ENCODE measurements at places on chromosomes 1 and 21.

DNA sequence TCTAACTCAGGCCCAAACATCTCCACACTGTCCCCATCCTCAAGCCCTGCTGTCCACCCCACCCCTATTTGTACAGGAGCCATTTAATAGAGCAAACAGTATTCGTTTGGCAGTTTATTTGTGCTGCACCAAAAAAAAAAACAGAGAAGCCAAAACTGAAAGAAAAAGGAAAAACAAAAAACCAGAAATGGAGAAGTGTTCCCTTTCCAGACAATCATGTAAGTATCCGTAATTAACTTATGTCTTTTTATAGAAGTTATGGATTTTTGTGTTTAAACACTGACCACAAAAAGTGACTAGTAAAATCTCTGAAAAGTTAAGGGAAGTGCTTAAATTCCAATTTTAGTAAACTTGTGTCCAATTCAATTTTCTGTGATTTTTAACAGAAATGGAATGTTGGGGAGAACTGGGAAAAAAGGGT is 40.4 kb upstream of the ZBTB18 start:
- DNase-seq, result no peak

DNA sequence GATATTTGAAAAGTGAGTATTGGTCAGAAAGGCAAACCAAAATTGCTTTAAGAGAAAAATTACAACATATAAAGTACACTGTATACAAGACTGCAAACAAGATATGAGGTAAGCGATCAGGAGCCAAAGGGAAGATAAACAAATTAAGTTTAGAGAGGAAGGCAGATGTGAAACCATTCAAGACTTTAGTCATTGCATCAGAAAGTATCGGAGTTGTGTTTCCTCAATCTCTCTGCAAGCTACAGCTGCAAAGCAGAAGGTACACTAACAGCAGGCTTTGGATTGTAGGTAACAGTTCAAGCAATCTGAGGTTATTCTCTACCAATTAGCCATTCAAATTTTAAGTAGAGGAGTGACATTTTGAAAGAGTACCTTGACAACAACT is 21.3 kb upstream of the TLCD4 start:
- no peak for DNase-seq

DNA sequence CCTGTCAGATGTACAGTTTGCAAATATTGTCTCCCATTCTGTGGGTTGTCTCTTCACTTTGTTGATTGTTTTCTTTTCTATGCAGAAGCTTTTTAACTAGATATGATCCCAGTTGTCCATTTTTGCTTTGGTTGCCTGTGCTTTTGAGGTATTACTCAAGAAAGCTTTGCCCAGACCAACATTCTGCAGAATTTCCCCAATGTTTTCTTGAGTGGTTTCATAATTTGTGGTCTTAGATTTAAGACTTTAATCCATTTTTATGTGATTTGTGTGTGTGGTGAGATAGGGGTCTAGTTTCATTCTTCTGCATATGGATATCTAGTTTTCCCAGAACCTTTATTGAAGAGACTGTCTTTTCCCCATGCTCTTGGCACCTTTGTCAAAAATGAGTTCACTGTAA is 116.9 kb downstream of the DUSP10 start:
- DNase-seq, result no peak

DNA sequence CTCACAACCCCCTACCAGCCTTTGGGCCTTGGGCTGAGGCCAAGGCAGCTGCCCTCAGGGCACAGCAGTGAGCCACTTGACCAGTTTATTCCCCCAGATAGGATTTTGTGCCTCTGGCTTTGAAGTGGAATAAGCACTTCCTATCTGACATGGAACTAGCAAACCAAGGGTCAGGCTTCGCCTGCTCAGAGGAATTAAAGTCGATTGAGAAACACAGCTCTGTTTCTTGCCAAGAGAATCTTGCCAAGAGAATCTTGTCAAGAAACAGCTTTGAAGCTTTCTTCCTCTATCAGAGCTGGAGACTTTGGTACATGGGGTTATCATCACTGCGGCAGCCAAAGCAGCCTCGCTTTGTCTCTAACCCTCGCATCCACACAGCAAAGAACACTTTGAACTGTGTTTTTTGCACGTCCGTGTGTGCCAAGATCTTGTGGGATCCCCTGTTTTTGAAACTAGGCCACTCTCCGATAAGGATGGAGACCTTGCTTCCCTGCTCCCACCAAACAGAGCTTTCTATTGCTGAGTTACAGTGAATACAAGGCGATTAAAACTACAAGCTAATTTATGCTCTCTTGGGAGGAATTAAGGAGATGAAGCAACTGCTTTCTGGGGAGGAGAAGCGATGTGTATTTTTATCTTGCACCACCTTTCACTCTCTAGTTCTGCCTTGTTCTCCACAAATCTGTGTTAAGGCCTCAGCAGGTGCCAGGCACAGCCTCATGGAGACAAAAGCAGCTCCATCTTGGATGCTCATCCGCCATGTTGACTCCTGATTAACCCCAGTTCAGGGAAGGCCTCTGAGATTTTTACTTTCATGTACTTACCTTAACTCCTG is 67.3 kb downstream of the RHOU start:
- DNase-seq, result no peak

GRCh38 chr1:248926401-248927182 is 20.6 kb downstream of the PGBD2 start:
- DNase-seq, result no peak

- no peak for DNase-seq
Observed at GRCh38 chr1:186418503-186418902, 42.4 kb downstream of the PDC start.

DNA sequence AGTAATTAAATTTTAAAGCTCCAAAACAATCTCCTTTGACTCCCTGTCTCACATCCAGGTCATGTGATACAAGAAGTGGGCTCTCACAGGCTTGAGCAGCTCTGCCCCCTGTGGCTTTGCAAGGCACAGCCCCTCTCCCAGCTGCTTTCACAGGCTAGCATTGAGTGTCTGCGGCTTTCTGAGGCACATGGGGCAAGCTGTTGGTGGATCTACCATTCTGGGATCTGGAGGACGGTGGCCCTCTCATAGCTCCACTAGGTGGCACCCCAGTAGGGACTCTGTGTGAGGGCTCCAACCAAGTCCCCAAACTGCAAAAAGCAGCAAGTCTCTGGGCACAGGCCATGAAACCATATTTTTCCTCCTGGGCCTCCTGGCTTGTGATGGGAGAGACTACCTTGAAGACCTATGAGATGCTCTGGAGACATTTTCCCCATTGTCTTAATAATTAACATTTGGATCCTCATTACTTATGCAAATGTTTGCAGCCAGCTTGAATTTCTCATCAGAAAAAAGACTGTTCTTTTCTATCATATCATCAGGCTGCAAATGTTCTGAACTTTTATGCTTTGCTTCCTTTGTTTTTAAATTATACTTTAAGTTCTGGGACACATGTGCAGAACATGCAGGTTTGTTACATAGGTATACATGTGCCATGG is 554.1 kb upstream of the OLFM3 start:
- DNase-seq, result no peak

- no peak for DNase-seq
Observed at GRCh38 chr1:192088496-192088895, 69.8 kb upstream of the RGS18 start.

DNA sequence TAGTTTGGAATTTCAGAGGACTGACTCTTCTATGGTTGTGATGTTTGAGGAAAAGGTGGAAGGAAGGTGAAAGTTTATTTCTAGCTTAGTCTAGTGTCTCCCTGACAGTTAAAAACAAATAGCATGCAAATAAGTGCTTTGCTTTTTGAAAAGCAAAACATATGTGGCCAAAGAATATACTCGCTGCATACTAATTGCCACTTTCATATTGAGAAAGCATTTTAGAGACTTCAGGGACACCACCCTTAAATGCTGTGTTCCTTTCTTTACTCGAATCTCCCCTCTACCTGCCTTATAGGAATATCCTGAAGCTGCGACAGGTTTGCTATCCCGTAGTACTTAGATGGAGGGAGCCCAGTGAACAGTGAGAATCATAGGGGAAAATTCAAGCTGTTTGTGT is 23.2 kb downstream of the GLUL start:
- DNase-seq, result no peak

DNA sequence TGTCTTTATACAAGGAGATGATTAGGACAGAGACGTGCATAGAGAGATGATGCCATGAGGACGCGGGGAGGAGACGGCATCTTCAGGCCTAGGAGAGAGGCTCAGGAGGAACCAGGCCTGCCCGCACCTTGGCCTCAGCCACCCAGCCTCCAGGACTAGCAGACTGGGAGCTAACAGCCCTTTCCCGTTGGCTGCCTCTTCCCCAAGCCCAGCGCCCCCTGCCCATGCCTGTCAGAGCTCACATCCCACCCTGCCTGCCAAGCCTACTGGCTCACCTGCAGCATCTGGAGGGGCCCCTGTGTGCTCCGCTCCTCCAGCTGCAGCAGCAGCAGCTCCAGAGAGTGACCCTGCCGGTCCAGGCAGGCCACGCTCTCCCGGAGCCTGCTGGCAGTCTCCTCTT is 4.0 kb upstream of the TRIM11 start:
- DNase-seq, result no peak

GRCh38 chr21:43719748-43720538 is 1.0 kb downstream of the PDXK start:
- no peak for DNase-seq

GRCh38 chr1:228275179-228275429 is 67.3 kb downstream of the OBSCN start:
- DNase-seq, result no peak

DNA sequence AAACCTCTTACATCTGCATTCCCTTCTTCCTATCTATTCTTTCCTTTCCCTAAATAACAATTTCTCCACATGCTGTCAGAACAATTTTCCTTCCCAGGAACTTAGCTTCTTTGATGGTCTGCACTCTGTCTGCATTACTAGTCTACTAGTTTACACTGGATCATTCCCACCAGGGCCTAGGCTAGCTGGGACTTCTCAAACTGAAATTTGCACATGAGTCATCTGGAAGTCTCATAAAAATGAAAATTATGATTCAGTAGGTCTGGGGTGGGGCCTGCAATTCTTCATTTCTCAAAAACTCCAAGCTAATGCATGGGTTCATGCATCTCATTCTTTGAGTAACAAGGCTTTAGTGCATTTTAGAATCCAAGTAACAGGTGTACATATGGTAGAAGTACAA is 74.2 kb downstream of the GABPA start:
- no peak for DNase-seq

DNA sequence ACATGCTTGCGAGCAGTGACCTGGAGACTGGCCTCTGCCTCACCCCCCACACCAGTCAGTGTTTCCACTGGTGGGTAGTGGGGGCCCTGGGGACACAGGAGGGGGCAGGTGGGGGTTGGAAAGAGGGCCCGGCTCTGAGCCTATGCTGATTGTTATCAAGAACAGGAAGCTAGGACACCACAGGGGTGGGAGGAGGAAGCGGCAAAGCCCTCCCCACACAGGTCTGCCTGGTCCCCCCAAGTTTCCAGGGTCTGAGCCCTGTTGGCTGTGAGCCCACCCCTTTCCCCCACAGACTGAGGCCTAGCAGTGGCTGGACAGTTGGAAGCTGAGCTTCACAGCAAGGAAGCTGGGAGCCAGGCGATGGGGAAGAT is 1.6 kb upstream of the PTPN7 start:
- no peak for DNase-seq

DNA sequence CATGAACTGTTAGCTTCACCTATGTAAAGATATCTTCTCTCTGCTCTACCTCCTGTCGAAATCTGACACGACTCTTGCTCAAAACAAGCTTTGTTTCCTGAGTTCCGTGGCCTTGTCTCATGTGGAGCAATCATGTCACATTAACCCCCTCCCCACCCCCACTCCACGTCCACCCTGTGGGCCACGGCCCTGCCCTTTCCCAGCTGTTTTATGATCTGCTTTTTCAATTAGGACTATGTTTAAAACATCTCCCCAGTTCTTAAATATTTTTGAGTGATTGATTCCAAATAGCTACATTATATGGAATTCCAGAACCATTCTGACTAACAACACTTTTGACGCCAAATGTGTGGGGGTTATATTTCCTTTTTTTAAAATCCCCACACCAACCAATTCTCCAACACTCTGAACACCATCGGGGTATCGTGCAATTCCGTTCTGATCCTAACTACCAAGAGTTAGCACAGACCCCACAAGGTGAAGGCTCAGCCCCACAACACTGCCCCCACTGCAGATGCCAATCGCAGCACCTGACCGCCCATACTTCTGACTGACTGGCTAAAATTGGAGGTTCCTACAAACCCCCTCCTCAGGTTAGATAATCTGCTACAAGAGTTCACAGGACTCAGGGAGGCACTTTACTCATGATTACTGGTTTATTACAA is 12.7 kb upstream of the S100A8 start:
- no peak for DNase-seq

DNA sequence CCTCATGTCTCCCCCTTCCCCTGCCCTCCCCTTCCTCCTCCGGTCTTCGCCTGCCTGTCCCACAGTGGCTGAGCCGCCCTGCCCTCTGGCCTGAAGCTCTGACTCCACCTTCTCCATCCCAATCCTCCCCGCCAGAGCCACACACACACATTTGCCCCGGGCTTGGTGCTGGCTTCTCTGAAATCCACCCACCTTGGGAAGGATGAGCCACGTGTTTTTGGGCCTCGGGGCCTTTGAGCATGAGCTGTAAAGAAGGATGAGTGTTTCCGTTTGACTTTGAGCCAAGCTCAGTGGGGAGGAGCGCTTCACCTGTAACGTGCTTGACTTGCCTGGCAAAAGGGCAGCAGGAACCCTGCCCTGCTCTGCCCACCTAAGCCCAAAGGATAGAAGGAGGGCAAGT is 295.1 kb downstream of the SIPA1L2 start:
- no peak for DNase-seq

DNA sequence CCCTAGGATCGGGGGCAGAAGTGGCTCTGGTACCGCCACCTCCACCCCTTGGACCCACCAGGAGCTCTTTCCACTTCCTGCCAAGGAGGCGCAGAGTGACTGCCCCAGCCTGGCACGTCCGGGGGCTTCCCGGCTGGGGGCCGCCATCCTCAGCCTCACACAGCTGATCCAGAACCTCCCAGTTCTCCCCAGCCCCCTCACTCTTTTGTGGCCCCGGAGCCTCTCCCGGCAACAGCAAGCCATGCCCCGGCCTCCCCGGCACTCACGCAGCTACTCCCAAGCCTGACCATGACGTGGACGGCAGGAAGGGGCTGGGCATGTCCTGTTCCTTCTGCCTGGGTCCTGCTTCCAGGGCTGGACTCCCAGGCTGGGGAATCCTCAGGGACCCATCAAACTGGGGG is 17.1 kb downstream of the TP73 start:
- DNase-seq, result no peak

- DNase-seq, result no peak
Observed at GRCh38 chr1:100230765-100231164, 18.9 kb downstream of the DBT start.

GRCh38 chr1:46039571-46040052 is 92.8 kb downstream of the PIK3R3 start:
- no peak for DNase-seq

- no peak for DNase-seq
Observed at GRCh38 chr1:51190961-51191360, 45.1 kb upstream of the RNF11 start.

- DNase-seq, result no peak
Observed at GRCh38 chr1:232174306-232174705, 455.6 kb downstream of the SIPA1L2 start.

- DNase-seq, result no peak
Observed at GRCh38 chr1:180610556-180611015, 21.2 kb upstream of the XPR1 start.
